Hematopoietic multipotent progenitor cell treated with erythropoietin and hydrocortisone succinate and interleukin-3 and kit ligand, for 17 days (in vitro differentiated cells): ENCODE measurements at places on chromosomes 2 and 18.

DNA sequence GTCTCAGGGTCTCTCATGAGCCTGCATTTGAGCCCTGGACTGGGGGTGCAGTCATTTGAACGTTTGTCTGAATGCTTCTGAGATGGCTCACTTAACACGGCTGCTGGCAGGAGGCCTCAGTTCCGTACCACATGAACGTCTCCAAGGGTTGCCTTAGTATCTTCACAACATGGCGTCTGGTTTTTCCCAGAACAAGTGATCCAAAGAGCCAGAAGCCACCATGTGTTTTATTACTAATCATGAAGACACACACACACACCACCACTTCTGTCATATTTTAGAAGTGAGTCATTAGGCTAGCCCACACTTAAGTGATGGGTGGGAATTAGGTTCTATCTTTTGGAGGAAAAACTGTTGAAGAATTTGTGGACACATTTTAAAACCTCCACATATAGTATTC, 15.0 kb upstream of the MYO1B start:
- no peak for DNase-seq

DNA sequence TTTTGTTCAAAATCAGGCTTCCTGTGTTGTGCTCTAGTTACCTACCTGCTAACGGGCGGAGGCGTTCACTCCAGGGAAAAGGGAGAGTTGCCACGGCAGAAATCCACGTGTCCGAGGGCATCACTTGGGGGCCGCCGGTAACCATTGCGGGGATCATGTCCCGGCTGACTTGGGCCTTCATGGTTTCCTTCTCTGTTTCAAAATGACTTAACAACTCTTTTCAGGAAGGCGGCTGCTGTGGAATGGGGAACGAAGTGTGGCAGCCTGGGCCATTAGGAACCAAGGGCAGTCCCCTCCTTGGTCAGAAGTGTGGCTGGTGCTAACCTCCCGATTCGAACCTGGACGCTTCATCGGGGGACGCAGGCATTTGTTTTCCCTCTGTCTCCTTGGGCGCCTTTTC, 56.8 kb downstream of the INPP5D start:
- no peak for DNase-seq

DNA sequence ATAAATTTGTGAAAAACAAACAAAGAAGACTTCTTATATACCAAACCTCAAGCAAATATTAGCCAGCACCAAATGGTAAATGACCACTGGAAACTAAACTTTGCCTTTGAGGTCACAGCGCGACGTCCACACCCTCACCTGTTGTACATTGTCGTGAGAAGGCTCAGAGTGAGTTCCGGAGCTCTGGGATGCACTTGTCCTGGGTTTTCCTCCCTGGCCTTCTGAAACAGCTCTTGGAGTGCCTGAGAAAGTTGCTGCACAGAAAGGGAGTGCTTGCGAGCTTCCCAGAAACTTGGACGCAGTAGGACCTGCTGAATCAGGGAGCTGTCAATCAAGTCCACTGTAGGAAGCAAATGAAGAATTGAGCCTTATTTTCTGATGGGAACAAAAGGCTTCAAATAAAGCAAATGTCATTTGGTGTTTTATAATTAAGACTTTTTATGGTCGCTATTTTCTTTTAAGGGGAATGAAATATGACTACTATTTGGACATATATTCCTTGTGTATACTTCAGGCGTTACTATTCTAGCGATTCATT, 11.0 kb downstream of the DYTN start:
- DNase-seq = no peak

GRCh38 chr2:62071760-62072680, 123.9 kb upstream of the B3GNT2 start:
- DNase-seq = no peak

DNA sequence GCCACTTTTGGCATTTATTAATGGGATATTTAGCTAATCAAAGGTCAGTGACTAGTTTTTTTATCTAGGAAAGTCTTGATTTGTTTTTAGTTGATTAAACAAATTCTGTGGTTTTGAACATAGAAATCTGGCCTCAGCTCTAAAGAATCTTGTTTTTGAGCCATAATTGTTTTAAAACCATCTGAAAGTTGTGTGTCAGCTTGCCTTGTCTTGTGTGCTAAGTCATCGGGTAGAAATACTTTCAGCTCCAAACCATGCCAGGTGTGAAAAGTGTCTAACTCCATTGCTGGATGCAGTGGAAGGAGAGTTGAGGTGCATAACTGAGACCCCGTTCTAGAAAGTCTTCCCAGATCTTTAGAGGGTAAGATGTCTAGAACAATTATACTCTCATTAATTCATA, 22.7 kb downstream of the FARP2 start:
- DNase-seq = no peak

- DNase-seq = no peak
These were observed 30.1 kb upstream of the MBOAT2 start for GRCh38 chr2:9033385-9034168.

DNA sequence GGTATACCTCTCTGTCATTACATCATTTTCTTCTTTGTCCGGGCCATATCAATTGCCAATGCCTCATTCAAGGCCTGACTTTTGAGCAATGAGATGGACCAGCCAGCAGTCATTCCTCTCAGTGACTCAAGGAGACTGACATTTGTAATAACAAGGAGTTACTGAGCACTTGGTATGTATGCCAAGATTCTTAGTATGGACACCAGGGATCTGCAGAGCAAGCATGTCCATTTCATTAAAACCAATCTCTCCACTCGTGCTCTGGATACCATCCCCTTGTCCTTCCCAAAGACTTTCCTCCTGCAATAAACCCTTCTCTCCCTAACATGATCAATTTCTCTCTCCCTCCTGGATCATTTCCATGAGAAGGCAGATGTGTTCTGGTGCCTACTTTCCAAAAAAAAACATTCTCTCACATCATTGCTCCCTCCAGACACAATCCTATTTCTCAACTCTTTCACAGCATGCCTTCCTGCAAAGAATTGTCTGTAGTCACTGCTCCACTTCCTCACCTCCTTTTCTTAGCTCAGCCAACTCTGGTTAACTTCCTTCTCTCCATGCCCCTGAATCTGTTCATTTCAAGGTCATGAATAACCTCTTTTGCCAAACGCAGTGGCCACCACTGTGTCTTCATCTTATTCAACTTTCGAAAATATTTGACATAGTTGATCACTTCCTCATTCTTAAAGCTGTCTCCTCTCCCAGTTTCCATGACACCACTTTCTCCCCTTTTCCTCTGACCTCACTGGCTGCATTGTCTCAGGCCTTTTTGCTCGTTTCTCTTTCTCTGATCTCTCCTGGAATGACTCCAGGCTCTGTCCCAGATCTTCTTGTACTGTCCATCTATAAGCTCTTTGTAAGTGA, 102.8 kb upstream of the CYP1B1 start:
- DNase-seq = no peak

GRCh38 chr2:152560873-152561595, 156.2 kb downstream of the PRPF40A start:
- no peak for DNase-seq

DNA sequence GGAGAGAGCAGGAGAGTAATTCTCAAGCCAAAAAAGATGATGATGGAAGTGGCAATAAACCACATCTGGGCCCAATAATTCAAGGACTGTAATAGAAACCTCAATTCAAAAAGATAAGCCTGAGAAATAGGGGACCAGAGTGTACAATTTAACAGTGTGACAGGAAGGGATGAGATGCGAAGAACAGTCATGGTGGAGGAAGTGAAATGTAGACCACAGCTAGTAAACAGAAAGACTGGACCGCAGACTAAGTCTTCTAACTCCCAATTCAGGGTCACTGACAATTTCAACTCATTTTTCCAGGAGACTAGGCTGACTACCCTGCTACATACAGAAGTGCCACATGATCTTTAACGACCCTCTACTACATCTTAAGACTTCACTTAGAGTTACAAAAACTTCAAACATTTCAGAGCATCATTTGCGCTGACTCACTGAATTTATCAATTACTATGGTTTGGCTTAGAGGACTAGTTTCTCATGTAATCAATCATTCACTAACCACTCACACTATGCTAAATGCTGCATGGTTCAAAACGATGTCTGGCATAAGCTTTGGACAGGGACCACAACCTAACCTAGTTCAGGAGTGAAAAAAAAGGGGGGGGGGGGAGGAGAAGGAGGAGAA, 9.0 kb downstream of the CUL3 start:
- DNase-seq = no peak

GRCh38 chr18:36394486-36394885, 97.0 kb downstream of the FHOD3 start:
- no peak for DNase-seq

- no peak for DNase-seq
These were observed 18.2 kb downstream of the PTPRM start for GRCh38 chr18:7585276-7585670.

DNA sequence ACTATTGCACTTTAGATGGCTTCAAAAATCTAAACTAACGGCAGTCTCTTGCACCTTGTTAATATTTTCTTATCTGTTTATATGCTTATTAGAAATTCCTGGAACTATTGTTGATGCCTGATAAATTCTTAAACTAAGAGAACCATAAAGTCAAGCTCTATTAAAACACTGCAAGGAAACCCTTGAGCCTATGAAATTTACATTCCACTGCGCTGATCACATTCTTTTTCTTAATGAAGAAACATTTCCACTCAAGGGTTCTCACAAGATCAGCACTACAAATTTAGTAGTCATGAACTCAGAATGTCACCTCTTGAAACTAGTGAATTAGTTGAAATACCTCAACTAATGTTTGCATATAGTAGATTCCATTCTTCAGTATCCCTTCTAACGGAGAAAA, 331.8 kb upstream of the SLC8A1 start:
- DNase-seq = no peak

GRCh38 chr2:202653890-202654289, 19.1 kb downstream of the FAM117B start:
- DNase-seq = no peak

DNA sequence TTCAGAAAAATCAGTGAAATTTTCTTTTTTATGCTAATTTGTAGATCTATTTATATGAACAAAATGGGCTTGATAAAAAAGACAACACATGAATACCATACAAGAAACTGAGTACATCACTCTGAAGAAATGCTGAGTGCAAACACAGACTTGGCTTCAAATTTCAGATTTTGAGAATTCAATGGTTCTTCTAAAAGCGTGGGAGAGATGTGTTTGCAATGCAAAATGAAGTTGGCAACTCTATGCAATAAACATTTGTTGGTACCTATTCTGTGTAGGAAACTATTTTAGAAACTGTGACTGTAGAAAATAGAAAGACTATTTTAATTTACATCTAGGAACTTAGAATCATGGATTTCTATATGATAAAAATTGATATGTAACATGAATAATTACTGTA, 1834.1 kb upstream of the CELF4 start:
- DNase-seq = no peak
